ENCODE measurements at places on chromosomes 16 and 17.

- no peak for DNase-seq
These were observed 230.1 kb upstream of the TNRC6C start for GRCh38 chr17:77728474-77728795.

DNA sequence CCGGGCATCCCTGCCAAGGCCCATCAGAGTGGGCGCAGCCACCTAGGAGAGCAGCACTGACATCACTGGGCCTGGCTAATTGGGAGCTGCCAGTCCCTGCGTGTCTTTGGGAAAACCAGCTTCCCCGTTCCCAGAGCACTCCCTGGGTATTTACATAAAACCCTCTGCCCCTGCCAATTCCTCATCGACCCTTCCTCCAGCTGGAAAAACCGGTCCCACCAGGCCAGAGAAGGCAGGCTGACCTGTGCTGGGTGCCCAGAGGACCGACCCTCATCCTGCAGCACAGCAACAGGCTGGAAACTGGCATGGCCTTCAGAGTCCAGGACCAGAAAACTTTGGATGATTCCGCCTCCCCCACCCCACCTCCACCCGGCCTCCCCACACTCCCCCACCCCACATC is 8.2 kb upstream of the FOXN1 start:
- no peak for DNase-seq

GRCh38 chr17:50130559-50131305 is 772 bp upstream of the SAMD14 start:
- no peak for DNase-seq

DNA sequence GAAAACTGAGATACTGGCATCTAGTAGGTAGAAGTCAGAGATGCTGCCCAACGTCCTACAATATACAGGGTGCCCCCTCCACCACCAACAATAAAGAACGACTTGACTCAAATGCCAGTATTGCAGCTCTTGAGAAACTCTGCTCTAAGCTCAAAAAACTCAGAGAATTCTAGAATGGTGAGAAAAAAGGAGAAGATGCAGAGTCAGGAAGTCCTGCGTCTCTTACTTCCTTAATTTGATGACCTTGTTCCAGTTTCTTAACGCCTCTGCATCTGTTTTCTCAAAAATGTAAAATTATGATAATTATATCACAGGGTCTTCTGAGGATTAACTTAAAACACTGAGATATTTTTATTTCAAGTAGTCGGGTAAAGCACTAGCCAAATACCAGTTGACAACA is 1.7 kb upstream of the HSBP1 start:
- DNase-seq: no peak

- DNase-seq: no peak
These were observed 5.4 kb downstream of the MARCHF10 start for GRCh38 chr17:62802561-62803205.

- no peak for DNase-seq
These were observed 436.4 kb downstream of the SOX9 start for GRCh38 chr17:72556944-72557826.

GRCh38 chr16:9845661-9846361 is 336.4 kb downstream of the GRIN2A start:
- no peak for DNase-seq

GRCh38 chr17:35577830-35578196 is 558 bp downstream of the PEX12 start:
- DNase-seq: no peak

- DNase-seq: no peak
These were observed 183.8 kb upstream of the SOX9 start for GRCh38 chr17:71936977-71937376.

DNA sequence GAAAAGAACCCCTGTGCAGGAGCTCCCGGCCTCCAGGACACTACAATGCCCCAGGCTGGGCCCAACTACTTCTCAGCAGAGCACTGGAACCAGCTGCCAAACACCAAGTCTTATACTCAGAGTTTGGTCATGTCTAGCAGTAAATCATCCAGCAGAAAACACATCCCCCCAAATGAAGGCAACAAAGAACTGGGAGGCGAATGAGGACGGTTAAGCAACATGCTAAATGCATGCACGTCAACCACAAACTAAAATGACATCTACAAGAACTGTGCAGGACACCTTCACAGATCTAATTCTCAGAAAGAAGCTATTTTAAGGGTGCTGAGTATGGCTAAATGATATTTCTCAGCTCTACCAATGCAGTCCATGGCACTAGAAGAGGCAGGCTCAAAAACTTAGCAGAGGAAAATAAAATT is 7.6 kb upstream of the IRX5 start:
- DNase-seq: no peak

- no peak for DNase-seq
These were observed 30.3 kb downstream of the CDK5R1 start for GRCh38 chr17:32516940-32517701.

DNA sequence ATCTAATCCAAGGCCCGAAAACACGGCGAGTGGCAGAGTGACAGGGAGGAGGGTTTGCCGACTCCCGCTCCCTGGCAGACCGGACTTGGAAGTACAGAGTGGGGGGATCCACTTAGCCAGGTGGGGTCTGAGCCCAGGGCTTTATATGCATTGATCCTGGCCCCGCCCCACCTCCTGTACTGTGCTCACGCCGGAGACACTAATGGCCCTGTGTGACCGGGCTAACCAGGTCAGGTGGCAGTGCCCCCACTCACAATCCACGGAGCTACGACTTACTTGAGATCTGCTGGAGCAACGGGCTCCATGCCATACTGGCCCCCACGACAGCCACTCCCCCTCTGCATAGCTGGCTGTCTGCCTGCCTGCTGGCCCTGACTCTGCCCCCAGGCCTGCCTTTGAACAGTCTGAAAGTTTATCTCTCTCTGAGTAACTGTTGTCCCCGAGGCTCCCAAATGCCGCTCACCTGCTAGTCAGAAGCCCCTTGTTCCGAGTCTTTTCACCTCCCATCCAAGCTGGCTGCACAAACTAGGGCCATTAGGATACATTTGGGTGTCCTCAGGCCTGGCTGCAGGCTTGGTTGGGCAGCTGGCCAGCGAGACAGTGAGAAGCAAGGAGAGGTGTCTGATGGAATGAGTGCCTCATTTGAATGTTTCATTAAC is 28.0 kb downstream of the CACNA1G start:
- no peak for DNase-seq

GRCh38 chr17:63698886-63699637 is 863 bp downstream of the LIMD2 start:
- no peak for DNase-seq

GRCh38 chr16:85539084-85539483 is 74.0 kb upstream of the GSE1 start:
- DNase-seq: no peak

DNA sequence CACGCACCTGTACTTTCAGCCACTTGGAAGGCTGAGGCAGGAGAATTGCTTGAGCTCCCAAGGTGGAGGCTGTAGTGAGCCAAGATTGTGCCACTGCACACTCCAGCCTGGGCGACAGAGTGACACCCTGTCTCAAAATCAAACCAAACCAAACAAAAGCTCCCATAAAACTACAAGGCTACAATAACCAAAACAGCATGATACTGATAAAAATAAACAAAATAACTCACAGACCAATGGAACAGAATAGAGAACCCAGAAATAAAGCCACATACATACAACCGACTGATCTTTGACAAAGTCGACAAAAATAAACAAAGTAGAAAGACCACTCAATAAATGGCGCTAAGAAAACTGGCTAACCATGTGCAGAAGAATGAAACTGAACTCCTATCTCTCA is 37.2 kb downstream of the BRD7 start:
- no peak for DNase-seq

DNA sequence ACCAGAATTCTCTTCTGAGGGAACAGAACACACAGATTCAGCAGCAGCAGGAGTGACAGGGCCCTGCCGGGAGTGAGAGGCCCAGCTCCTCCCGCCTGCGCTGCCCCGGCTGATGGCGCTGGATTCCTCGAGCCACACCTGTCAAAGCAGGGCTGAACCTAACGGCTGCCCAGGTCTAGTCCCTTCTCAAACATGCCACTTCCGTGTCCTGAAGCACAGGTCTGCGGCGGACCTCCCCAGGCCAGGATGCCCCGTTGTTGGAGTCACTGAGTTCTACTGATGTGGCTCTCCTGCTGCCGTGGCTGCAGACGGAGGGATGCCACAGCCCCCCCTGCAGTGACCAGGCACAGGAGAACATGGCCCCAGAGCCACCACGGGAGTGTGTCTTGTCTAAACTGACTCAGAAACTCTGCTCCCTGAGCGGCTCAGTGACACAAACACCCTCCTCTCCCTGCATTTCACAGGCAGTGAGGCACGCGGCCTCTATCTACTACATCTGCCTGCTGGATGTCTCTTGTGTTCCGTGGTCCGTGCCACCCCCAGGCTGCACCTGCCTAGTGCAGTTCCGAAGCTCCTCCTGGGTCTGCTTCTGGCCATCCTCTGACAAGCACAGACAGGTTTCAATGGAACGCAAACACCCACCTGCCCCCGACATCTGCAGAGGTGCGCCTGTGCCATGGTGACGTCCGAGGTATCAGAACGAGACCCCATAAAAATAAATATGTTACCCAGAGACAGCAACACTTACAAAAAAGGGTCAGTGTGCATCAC is 44.7 kb upstream of the DNAH17 start:
- DNase-seq: no peak

DNA sequence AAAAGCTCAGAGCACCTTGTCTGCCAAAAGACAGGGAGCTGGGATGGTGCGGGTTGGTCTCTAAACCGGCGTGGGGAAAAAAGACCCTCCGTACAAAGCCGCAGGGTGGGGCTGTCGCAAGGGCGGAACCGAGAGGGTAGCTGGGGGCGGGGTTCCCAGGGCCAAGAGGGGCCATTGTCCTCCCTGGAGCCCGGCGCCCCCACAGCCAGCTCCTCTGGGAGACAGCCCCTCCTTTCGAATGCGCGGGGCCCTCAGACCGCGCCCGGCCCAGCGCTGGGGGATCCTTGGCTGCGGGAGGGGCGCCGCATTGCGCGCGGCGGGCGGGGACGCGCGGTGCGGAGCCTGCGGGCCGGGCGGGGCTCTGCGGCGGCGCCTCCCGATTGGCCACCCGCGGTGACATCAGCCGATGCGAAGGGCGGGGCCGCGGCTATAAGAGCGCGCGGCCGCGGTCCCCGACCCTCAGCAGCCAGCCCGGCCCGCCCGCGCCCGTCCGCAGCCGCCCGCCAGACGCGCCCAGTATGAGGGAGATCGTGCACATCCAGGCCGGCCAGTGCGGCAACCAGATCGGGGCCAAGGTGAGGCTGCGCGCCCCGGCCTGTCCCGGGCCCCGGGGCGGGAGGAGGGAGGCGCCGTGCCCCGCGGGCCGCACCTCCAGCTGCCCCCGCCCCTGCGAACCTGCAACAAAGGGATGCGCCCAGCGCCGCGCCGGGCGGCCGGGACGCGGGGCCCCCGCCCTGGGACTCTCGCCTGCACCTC is at the start of gene TUBB3:
TUBB3 (plus strand) TSS at position 459 of the 756 bp plus-strand sequence; CDS start at position 519, 60 bp downstream.
- DNase-seq: no peak

GRCh38 chr17:8719291-8720246 is 25.1 kb downstream of the CCDC42 start:
- no peak for DNase-seq

DNA sequence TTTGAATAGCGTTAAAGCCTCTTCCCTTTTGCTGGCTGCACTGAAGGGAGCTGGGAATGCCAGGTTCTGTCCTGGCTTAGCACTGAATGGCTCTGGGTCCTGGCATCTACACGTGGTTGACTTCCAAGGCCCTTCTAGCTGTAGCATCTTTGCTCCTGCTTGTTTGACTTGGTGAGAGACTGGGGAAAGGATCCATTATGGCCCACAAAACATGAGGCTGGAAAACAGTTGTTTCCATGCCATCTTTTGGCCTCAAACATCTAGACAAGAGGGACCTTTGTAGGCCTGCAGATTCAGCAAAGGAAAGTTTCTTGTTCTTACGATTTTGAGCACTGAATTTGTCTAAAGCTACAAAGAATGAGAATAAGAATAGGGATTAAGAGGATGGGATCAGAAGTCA is 32.5 kb downstream of the EPN2 start:
- no peak for DNase-seq

DNA sequence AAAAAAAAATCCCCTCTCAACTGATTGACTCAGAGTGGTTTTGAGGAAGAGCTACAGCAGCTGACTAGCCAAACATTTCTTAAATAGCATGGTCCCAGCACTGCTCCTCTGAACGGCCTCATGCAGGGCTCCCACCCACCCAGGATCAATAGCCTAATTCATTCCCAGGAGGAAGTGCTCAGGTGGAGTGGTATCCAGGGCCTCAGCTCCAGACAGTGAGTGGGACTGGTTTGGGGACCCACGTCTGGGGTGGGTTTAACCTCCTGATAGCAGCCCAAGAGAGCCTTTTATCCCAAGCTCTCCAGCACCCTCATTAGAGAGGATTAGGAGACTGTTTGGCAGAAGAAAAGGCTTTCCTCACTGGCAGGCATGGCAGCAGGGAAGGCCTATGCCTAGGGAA is 68.5 kb upstream of the CDH5 start:
- DNase-seq: no peak

- DNase-seq: no peak
These were observed 21.5 kb upstream of the RFFL start for GRCh38 chr17:35084987-35085386.

GRCh38 chr16:49459953-49460735 is 86.5 kb downstream of the C16orf78 start:
- DNase-seq: no peak

GRCh38 chr17:57632294-57632693 is 112.8 kb downstream of the CCDC182 start:
- DNase-seq: no peak

DNA sequence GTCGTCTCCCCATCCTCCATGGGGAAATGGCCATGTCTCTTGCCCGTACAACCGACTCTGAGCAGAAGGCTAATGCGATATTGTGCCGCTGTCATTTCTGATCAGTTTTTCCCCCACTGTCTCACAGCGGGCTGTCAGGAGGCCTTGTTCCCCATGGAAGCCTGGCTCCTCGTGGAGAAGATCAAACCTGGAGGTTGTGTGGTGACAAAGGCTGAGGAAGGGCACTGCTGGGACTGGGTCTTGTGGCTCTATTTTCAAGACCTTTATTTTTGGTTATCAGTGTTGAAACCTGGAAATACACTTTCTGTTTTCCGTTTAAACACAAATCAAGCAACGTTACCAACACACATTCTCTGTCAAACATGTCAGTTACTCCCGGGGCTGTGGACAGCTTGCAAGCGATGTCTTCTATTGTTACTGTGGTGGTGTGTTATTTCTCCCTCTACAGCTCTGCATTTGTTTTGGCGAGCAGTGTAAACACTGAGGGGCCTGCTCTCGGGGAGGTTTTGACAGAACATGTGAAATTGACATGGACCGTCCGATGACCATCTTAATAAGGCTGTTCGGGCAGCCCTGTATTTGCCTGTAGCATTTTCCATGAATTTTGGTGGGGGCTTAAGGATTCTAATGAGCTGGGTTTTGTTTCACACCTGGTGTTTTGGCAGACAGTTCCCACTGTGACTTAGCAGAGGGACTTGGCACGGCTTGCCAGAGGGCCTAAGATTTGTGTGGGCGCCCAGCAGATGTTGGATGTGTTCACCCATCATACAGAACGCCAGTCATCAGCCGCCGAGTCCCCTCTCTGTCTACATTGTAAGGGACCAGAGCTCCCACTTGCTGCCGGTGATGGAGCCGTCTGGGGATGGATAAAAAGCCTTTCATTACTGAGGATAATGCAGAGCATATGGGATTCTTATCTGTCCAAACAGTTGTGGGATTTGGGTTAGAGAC is 12.5 kb downstream of the RBFOX1 start:
- DNase-seq: no peak

- DNase-seq: no peak
These were observed 1.6 kb downstream of the ITGA3 start for GRCh38 chr17:50057521-50057991.
